ENCODE measurements at places on chromosomes 11 and 22.

GRCh38 chr11:90723475-90723874, 500.6 kb upstream of the CHORDC1 start:
- DNase-seq, result no peak

DNA sequence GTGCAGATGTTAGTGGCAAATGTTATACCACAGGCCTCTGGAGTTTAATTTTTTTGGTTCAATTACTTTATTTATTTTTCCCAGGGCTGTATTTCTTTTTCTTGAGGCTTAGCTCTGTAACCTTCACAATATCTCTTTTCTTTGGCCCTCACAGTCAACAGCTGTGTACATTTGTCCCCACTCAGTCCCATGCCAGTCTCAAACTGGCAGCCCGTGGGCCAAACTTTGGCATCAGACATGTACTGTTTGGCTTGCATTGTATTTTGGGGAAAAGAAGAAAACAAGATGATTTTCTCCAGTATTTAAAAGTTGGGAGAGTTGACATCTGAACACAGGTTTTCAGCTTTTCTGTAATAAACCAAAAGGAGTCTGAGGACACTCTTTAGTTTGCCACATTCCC, 87.1 kb downstream of the PRR5L start:
- DNase-seq, result no peak

DNA sequence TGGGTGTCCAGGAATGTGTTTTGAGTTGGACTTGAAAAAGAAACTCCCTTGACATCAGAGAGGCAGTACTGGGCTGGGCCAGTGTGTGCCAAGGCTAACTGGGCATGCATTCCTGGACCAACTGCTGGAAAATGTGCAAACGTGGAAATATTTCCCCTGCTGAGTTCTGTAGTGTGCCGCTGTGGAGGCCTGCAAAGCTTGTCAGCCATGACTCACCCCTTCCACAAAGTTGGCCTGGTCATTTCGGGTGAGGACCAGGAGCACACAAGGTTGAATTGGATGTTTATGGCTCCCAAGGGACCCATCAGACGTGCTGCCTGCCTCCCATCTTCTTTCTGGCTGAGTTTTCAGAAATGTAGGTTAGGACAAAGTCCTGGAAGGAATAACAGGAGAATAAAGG, 513.1 kb downstream of the MIAT start:
- DNase-seq, result no peak

GRCh38 chr11:772429-773390, 4.6 kb downstream of the GATD1 start:
- DNase-seq, result no peak

DNA sequence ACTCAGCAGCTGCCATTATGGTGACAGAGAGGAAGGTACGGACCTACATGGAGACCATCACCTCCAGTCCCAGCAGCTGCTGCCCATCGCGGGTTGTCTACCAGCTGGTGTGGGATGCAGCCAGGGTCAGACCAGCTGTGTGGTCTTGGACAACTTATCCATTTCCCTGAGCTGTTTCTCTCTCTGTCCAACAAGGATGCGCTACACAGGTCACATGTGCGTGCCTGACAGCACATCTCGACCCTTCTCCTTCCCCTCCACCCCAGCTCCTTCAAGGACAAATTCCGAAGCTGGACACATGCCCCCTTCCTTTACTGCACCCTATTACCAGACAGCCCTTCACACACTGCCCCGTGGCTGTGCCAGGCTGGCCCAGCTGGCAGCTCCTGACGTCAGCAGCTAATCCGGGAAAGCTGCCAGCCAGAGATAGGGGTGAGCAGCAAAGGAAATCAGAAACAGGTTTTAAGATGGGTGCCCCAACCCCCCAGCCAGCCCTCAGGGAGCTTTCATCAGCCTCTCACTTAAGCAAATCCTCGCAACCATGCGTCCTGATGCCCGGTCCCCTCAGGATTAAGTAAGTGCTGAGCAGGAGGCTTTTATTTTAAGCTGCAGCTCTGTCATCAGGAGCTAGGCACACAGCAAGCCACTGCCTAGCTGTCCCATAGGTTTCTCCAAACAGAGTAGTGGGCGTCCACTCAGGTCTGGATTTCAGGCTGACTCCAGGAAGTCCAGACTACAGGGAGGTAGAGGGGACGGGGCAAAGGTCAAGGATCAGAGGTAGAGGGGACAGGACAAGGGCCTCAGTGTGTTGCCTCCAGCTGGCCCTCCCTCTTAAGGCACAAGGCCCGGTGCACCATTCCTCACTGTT, 20.3 kb downstream of the TEF start:
- peak; percentile 97 for DNase-seq

DNA sequence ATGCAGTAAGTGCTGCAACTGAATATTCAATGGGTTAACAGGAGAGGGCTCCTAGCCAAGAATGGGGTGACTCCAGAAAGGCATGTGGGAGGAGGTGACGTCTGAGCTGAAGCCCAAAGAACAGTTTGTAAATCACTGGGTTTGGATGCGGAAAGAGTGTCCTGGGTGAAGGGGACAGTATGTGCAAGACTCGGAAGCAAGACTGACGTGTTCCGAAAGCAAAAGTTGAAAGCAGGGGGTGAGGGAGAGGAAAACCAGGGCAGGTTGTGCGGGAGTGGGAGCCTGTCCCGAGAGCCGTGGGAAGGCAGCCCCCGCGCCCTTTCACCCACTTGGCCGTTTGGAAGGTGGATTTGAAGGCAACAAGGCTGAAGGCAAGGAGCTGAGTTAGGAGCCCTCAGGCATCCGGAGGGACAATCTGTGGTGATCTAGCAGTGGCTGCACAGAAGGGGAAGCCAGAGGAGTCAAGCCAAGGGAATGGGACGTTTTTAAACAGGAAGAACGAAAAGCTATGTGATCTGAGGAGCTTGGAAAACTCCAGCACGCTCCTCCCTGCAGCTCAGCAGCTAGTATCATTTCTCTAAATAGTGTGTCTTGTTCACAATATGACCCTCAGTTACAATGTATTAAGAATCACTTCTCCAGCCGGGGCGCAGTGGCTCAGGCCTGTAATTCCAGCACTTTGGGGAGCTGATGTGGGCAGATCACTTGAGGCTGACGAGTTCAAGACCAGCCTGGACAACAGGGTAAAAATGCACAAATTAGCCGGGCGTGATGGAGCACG, 7.7 kb downstream of the SLC25A18 start:
- DNase-seq, result no peak

DNA sequence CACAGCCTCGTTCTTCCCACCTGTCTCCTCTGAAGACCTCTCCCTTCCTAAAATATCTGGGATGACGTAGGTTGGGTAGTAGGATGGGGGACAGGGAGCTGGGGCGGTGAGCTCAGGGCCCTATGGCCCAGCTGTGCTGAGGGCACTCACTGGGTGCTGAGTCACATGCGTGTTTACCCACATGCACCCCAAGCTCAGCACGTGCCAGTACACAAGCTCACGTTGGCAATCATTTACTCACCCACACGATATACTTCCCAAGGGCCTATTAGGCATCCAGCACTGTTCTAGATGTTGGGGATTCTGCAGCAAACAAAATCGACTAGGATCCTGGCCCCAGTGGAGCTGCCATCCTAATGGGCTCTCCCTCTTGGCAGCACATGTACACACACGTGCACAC, 28.7 kb downstream of the ARAP1 start:
- no peak for DNase-seq

GRCh38 chr11:58770166-58770565, 38.4 kb upstream of the GLYAT start:
- no peak for DNase-seq

GRCh38 chr22:50286701-50287318, 16.6 kb upstream of the MAPK11 start:
- DNase-seq, result no peak

DNA sequence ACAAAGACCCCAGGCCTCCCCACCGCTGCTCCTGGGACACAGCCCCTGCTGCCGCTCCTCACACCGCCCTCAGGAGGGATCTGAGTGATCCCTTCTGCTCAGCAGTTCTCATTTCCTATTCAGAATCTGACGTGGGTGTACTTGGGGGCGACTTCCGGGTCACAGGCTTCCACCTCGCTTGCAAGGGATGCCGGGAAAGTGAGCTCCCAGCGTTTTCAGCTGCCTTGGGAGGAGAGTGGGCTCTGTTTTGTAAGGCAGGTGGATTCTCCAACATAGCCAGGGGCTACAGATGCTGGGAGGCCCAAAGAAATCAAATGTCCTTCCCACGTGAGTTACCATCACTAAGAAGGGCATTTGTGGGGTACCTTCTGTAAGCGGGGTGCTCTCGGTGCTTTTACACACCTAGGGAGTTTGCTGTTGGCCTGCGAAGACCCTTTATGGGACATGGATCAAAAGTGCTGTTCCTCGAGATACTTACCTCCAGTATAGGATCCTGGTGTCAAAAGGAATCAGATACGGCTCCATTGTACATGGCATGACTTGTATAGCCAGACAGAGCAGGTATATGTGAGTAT, 9.7 kb upstream of the LRRC10B start:
- DNase-seq, result no peak

DNA sequence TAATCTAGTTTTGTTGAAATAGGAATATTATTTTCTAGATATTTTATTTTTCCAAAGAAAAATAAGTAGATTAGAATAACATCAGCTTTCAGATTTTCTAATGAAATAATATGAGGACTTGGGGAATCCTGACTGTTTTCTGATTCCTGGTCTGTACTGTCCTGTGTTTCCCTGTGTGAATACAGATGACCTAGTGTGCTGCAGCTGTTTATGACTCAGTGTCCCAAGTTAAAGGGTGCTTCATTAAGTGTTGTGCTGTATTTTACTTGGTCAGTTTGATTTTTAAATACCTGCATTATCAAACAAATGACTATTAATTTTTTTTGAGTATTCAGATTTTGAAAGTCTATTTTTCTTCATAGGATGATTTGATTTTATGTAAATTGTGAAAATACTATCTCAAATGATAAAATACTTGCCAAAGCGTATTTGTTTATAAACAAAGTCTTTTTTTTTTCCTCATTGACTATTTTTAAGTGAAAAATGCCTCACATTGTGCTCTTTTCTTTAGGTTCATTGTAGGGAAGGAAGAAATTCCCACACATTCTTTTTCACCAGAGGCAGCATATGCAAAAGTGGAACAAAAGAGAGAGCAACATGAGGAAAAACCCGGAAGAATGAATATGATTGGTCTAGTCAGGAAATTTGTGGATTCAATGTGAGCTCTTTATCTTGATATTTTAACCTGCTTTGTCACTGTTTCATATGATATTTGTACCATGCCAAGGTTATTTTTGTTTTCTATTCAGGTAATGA, 264.2 kb downstream of the TMEM135 start:
- DNase-seq, result no peak

DNA sequence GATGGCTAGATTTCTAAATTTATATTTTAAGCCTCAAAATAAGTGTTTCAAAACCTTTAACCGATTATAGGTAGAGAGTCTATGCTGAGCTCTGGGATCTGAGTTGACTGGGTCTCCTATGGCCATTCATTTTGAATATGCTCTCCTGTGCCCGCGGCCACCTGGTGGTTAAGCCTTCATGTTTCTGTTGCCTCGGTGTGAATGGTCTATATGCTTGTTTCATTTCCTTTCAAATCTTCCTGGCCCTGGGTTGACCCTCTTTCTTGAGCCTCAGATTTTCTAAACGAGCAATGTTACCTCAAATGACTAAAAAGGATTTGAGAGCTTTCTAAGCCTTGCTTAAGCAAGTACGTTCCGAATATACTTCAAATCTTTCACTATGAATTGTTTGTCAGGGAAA, 789.4 kb upstream of the KIRREL3 start:
- DNase-seq, result no peak

DNA sequence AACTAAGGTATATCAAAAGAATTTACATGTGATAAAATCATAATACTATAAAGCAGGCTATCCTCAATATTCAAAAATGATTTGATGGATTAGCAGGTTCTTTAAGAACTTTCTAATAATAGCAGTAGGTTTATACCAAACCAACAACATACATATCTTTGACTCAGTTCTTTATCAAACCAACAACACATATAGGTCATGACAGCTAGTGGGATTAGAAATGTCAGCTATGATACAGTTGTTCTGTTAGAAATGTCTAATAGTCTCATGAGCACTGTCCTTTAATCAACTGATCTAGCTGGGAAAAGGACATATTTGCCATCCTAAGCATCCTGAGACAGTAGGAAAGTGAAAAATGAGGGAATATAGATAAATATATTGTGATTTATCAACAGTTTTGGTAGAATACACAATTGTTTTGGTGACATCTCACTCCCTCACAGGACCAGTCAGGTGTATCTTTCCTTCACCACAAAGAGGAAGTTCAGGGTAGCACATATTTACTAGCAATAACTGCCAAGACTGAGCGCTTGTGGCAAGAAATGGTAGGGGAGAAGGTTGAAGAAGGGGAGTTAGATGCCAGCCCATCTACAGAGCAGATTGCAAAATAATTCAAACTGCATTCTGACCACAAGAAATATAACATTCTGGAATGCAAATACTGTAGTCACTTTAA, 90.8 kb upstream of the APOA1 start:
- DNase-seq, result no peak

DNA sequence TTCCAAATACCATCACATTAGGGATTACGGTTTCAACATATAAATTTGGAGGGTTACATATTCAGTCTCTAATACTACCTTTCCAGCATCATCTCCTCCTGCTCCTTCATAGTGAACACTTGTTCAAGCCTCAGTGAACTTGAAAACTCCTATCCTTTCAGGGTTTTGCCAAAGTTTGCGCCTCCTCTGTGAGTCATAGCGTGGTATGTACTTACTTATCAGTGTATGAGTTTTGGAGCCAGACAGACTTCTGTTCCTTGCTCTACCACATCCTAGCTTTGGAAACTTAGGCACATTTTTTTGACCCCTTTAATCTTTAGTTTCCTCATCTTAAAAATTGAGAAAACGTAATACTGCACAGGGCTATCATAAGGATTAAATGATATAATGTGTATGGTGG, 160.1 kb upstream of the ZC3H12C start:
- no peak for DNase-seq

- DNase-seq, result no peak
These were observed 215.4 kb upstream of the UBASH3B start for GRCh38 chr11:122439866-122440810.

DNA sequence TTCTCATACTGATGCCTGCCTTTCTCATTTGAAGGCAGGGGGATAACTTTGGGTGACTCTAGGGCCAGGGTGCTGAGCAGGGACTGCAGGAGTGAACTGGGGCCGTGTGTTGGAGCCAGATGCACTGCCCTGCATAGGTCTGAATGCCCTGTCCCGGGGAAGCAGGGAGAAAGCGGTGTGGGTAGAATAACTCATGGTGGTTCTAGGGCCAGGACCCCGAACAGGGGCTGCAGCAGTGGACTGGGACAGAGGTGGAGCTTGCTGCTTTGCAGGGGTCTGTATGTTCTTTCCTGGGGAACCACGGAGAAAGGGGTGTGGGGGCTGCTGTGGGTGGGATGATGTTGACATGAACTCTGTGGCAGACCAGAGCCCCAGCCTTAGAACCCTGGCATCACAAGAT, 52.9 kb downstream of the GAB4 start:
- no peak for DNase-seq

DNA sequence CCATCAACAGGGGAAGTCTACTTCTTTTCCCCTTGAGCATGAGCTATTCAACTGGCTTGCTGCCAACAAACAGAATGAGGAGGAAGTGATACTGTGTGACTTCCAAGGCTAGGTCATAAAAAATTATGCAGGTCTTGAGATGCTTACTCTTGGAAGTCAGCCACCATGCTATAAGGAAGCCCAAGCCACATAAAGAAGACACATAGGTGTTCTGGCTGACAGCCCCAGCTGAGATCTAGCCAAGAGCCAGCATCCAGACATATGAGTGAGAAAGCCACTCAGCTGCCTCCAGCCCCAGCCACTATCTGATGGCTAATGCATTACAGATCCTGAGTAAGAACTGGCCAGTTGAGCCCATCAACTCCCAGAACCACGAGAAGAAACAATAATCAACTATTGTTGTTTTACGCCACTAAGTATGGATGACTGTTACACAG, 31.0 kb upstream of the PPP2R1B start:
- peak; percentile 22 for DNase-seq

- DNase-seq, result no peak
These were observed 28.4 kb downstream of the MMP13 start for GRCh38 chr11:102926961-102927623.

Measured in NCI-H524 (cell line).